ENCODE measurements at places on chromosomes 3 and 15.

DNA sequence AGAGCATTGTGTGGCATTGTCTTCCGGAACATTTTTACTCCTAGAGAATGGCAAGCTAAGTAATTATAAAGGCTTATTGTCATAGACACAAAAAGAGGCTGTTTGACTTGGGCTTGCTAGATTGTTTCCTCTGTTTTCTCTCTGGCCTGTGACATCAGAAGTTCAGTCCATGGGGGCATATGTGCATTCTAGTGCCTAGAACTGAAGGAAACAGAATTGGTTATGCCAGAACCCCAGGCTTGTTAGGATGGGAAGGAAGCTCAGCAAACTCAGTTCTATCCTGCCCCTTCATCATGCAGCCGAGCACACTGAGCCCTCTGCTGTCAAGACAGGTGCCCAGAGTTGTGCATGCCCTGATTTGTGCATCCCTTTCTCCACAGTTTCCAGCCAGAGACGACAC, 131.3 kb downstream of the PDE8A start:
- DNase-seq: no peak

DNA sequence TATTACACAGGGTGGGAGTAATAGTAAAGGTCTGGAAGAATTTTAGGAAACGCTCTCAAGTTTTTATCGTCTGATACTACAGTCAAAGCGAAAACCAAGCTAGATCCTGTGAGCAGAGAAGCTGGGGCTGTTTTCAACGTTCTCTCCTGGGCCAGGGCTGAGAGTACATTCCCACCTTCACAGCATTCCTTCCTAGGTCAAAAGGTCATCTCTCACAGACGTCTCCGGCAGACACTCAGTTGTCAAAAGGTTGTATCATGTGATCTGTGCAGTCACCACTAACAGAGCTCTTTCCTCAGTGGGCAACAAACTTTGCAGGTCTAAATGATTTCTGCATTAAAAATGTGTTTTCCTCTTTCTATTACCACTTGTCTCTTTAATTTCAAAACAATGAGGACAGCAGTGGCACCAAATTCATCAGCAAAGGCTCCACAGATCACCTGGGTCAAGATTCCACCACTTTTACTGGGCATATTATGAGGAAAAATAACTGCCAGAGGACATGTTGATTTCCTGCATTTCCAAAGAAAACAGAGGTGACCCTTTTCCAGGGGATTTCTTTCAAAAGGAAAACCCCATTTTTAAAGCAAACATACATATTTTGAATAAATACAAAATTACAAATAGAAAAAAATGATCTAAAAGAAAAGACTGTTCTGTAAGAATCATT, 41.9 kb downstream of the MEIS2 start:
- DNase-seq: no peak

- DNase-seq: no peak
Measured at GRCh38 chr3:126781889-126782491, 78.0 kb downstream of the CHCHD6 start.

DNA sequence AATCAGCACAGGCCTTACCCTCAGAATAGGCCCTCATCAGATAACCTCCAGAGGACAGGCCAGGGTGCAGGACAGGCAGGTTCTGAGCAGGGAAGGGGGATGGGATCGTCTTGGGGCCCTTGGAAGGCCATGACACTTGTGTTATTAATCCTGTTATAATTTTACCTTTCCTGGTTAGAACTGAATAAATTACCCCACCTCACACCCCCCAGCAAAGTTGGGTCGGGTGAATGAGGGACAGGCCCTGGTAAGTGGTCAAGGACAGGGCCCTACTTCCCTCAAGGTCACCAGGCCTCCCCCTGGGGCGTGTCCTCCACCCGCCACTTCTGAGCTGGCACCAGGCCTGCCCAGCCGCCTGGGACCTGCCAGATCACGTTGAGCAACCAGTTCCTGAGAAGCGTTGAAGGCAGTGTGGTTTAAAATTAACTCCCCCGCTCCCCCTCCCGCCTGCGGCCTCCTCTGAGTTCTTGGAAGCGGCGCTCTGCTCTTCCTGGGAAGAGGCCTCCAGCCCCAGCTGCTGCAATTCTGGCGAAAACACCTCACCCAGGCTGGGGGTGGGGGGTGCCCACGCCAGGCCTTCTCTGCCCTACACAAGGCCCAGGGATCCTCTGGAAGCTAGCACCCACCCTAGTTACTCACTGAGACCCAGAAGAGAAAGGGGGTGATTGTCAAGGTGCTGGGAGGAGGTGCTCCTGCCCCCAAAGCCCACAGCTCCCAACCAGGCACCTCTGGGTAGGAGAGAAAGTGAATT, 10.6 kb downstream of the CISH start:
- no peak for DNase-seq

GRCh38 chr3:195557322-195557721, 14.2 kb upstream of the PPP1R2 start:
- DNase-seq: no peak

Measured in NCI-H146 (cell line).